ENCODE measurements at places on chromosomes 16 and 17.

DNA sequence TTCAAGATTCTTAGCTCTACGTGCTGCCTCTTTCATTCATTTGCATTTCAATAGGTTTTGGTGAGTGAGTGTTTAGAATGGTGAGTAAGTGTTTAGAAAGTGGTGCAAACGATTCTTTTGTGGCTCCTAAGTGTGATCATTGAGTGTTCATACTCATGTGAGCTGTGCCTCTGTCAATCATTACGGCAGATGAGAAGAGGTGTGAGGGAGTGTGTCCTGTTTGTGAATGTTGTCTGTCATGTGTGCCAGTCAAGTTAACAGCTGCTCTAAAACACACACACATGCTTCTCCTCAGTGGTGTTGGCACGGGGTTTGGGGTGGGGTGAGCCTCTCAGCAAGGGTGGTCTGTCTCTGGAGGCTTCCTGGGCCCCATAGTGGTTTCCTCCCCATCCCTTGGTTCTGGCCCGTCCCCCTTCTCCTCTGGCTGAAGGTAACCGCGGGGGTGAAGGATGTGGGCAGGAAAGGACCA is 11.4 kb downstream of the MYL4 start:
- no peak for DNase-seq

- no peak for DNase-seq
Measured at GRCh38 chr16:17827313-17827712, 356.6 kb upstream of the XYLT1 start.

DNA sequence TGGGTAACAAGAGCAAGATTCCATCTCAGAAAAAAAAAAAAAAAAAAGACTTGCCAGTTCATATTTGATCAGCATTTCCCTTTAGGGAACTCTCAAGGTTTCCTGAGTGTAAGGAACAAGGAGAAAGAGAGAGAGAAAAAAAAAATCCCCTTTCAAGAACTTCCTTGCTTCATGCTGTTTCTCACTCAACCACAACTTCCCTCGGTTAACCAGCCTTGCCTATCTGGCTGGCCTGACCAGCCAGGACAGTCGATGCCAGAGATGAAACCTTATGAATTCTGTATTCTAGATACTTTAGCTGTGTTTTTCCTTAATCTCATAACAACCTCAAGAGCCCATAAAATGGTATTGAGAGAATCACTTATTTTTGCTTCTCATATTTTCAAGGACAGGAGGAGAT is 2.6 kb upstream of the N4BP1 start:
- no peak for DNase-seq

DNA sequence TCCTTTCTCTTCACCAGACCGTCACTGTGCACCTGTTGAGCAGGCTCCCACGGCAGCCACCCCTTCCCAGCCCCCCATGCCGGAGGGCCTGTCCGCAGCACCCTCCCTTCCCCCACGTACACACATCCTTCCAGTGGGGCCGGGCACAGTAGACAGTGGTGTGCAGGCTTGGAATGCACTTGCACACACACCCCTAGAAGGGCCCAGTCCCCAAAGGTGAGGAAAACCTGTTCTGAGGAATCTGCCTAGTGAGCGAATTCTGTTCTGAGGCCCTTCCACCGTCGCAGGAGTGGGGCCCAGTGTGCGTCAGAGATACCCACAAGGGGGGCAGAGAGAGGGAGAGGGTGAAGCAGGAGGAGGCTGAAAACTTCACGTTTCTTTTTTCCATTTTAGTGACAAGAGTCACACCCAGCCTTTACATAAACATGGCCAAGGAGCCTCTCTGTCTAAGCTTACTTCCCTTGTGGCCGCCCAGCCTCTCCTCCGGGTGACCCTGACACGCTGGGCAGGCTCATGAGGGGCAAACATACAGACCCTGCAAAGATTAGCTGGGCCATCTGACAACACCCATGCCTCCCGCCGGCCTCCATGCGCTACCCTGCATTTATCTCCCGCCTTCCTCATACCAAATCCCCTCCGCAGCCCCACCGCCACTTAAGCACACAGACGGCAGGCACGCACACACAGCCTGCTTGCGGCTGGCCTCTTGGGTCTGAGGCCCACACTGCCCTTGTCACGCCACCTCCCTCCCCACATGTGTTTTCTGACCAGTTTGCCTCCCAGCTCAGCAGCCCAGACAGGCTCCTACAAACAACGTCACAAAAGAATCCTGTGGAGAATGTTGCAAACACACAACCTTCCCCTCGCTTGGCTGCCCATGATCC is 1.8 kb downstream of the ZBTB4 start:
- no peak for DNase-seq

GRCh38 chr16:86241681-86242080 is 268.6 kb upstream of the FOXF1 start:
- no peak for DNase-seq

- no peak for DNase-seq
Measured at GRCh38 chr17:9167379-9167778, 146.1 kb downstream of the NTN1 start.

GRCh38 chr16:67537270-67537635 is 8.6 kb downstream of the RIPOR1 start:
- no peak for DNase-seq

DNA sequence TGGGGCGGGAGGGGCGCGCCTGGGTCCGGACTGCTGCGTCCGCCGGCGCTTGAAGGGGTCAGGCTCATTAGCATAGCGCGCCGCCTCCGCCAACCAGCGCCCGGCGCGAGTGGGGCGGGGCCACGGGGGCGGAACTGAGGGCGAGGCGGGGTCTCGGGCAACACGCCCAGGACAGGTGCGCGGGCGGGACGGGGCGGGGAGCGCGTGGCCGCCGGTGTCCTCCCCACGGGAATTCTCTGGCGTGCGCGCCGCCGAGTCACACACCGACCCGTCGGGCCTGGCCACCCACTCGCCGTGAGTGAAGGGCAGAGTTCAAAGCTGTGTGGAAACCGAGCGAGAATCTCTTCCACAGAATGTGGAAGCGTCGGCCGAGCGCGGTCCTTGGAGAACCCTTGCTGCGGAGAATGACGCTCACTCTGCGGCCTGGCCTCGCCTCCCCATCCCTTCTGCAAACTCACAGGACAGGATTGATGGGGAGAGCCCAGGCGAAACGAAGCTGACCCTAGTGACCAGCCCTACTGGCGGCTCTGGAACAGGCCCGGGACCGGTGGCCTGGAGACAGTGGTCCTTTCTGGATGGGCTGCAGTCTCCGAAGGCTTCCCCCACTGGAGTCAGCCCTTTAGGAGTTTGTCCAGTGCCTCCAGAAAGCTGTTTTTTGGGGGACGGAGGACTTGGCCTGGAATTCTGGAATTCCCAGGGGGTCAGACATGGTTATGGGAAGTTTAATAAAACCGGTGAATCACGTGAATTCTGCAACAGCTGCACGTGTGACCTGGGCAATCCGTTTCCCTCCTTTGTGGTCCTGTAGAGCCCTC is at the start of gene SNAI3:
Gene SNAI3, minus strand, starts transcription at position 69 of the 815 bp plus-strand sequence. CDS start 101 bp downstream, outside the sequence.
- no peak for DNase-seq

- DNase-seq, result no peak
Measured at GRCh38 chr16:77662246-77662645, 60.1 kb upstream of the NUDT7 start.

DNA sequence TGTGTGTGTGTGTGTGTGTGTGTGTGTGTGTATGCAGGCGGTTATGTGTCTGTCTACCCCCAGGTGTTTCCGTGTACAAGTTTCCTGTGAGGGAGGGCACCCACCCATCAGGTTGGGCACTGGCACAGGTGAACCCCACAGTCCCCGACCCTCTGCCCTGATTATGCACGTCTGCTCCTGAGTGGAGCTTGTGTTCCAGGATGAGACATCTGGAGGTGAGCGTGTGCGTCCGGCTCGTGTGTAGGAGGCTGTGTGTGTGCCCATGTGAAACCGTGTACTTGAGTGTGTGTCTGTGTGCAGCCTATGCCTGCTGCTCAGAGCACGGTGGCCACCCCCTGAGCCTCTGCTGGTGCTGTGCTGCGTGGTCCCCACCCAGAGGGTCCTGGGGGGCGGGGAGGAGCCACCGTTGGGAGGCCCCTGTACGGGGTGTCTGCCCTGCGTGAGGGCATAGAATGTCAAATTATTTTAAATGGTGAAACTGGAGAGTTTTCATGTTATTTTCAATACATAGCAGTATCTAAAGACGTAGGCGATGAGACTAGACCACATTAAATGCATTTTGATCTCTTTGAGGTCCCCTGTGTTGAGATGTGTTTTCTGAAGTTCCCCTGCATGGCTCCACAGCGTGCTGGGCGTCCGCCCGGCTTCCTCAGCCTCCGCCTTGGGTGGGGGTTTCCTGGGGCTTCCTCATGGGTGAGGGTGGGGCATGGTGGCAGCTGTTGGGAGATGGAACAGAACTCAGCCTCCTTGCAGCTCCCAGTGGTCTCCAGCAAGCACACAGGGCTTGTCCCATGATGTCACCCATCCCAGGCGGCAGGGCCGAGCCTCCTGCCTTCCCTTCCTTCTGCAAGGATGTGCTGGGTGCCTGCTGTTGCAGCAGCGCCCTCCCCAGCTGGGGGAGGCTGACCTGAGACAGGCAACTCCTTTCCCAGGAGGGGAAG is 43.4 kb downstream of the KCNJ12 start:
- no peak for DNase-seq

GRCh38 chr17:2959371-2960130 is 103.9 kb downstream of the OR1D5 start:
- no peak for DNase-seq

GRCh38 chr16:1899641-1900451 is 18.4 kb downstream of the HS3ST6 start:
- DNase-seq, result peak; percentile 98

GRCh38 chr16:21566891-21567414 is 32.4 kb upstream of the METTL9 start:
- no peak for DNase-seq

- DNase-seq, result no peak
Measured at GRCh38 chr17:42026857-42027589, 7.1 kb downstream of the NKIRAS2 start.

DNA sequence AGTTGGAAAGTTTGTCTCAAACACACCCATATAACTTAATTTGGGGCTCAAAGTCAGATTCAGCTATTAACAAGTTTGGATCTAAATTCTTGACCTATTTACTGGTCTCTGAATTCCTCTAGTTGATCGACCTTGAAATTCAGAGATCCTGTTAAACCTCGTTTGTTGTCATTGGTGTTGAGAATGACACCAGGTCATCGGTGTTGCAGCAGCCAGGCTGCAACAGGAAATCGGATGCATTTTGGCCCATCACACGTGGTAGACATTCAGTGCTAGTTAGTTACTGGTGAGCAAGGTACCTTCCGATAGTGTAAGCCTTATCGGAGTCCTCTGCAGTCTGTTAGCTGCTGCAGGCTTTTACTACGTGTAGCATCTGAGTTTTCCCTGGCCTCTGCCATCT is 82.3 kb downstream of the WWP2 start:
- no peak for DNase-seq

All from NCI-H187 treated with DMSO at 0.1 percent for 48 hours (cell line).